Left renal pelvis (tissue), 4 donors: ENCODE measurements at places on chromosomes 5 and 9. TPM values are rescaled to one million over a fixed set of nuclear protein-coding genes. Genes with fewer than 3 reads are reported as not detected.

Gene KIF12
- 256 TPM for polyA plus RNA-seq

Gene SURF2
- polyA plus RNA-seq: 25.6 TPM

Gene SYNPO
- 26.7 TPM for polyA plus RNA-seq

Gene SLC45A2
- polyA plus RNA-seq: 1.1 TPM

Gene SPATA31E1
- not detected for polyA plus RNA-seq

Gene TSLP
- polyA plus RNA-seq: 0.24 TPM

Gene FAM169A
- 1.5 TPM for polyA plus RNA-seq

Gene PHF24
- polyA plus RNA-seq: 0.24 TPM

Gene OBP2B
- 0.32 TPM for polyA plus RNA-seq

Gene CRHBP
- 18.4 TPM for polyA plus RNA-seq

Gene NUTM2G
- polyA plus RNA-seq: 0.49 TPM

Gene POU5F2
- polyA plus RNA-seq: 0.06 TPM

Gene PPP3R2
- 0.17 TPM for polyA plus RNA-seq

Gene NREP
- polyA plus RNA-seq: 1,008 TPM

Gene EPB41L4A
- 26.9 TPM for polyA plus RNA-seq

Gene QRFP
- 0.59 TPM for polyA plus RNA-seq

Gene PCDHB5
- 7.3 TPM for polyA plus RNA-seq

Gene TYRP1
- 0.92 TPM for polyA plus RNA-seq

Gene NFIB
- polyA plus RNA-seq: 26.8 TPM

Gene GALNT12
- 10.4 TPM for polyA plus RNA-seq

Gene CDKN2B-AS1
- polyA plus RNA-seq: not detected

Gene SLCO6A1
- polyA plus RNA-seq: not detected

Gene ADAMTSL1
- 19.0 TPM for polyA plus RNA-seq

Gene SHISAL2B
- not detected for polyA plus RNA-seq

Gene NME5
- 26.7 TPM for polyA plus RNA-seq

Gene SELENOP
- polyA plus RNA-seq: 423 TPM

Gene CAMK4
- 5.7 TPM for polyA plus RNA-seq

Gene SLC46A2
- 0.47 TPM for polyA plus RNA-seq

Gene FGFR4
- polyA plus RNA-seq: 2.5 TPM

Gene TMEM174
- 0.34 TPM for polyA plus RNA-seq

Gene BAAT
- 0.33 TPM for polyA plus RNA-seq
